ENCODE measurements at places on chromosomes 3 and 15.

DNA sequence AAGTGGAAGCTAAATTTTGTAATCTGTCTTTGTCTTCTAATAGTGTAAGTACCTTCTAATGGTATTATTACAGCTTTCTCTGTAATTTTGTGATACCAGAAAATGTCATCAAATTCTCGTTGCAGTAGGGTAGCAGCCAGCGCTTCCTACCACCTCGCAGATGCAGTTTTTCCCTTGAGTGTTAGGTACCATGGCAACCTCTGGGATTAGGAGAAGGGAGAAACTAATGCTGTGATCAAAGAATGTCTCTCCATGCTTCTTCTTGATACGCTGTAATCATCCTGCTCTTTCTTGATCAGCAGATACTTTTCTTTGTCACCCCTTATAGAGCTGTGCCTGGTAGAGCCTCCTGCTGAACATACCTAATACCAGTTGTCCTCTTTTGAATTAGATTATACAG is 27.7 kb downstream of the SRP14 start:
- no peak for DNase-seq

DNA sequence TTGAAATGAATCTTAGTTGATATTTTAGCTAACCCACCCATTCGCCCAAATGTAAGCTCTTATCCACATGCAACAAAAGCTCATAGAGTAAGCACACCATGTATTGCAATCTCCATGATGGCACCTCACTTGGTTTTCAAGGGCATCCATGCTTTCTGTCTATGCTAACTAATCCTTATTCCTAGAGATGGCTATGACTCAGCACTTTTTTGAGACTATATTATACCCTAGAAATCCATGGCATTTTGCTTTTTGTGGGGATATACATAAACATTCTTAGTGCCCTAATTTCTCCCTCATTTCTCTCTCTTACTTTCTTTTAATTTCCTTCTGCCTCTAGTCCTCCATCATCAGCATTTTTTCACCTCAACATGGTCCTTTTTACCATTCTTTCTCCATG is 168.5 kb upstream of the STT3B start:
- no peak for DNase-seq

GRCh38 chr15:101103598-101103997 is 148.2 kb downstream of the CHSY1 start:
- no peak for DNase-seq

GRCh38 chr15:37040072-37040742 is 60.1 kb downstream of the MEIS2 start:
- no peak for DNase-seq

DNA sequence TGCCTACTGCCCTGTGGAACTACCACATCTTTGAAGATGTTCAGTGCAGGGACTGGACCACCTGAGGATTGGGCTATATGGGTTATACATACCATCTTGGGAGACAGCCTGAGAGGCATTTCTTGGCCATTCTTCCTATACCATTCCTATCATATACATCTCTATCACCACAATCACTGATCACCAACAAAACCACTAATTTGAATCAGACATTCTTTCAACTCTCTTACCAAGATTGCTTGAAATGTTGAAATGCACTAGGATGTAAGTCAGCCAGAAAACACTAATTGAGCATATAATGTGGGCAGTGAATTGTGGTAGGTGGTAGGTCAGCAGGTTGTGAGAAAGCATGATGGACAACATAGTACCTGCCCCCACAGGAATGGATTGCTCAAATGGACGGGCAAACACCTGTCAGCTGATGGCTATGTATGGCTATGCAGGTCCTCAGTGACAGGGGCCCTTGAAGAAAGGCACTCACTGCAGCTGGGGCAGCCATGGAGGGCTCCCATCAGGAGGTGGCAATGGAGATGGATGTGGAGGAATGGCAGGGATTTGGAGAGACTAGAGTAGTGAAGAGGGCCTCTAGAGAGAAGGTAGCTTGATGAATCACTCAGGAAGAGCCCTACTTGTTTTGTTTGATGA is 49.1 kb downstream of the AMOTL2 start:
- DNase-seq: no peak

- DNase-seq: no peak
Measured at GRCh38 chr15:80265021-80265420, 13.0 kb upstream of the CTXND1 start.
